D341Med (cell line): ENCODE measurements at places on chromosomes 12 and 14.
A peak's percentile ranks its signal among the peaks of the same experiment; 100 is the strongest.

DNA sequence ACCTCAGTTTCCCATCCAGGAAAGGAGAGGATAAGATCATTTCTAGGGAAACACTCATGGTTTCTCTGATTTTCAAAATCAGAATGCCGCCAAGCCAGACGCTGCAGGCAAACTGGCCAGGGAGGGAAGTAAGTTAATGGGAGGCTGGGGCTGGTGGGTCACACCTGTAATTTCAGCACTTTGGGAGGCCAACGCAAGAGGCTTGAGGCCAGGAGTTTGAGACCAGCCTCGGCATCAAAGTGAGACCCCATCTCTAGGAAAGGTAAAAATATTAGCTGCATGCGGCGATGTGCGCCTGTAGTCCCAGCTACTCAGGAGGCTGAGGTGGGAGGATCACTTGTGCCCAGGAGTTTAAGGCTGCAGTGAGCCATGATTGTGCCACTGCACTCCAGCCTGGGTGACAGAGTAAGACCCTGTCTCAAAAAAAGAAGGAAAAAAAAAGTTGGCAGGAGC is 587 bp downstream of the SELPLG start:
- DNase-seq: no peak

DNA sequence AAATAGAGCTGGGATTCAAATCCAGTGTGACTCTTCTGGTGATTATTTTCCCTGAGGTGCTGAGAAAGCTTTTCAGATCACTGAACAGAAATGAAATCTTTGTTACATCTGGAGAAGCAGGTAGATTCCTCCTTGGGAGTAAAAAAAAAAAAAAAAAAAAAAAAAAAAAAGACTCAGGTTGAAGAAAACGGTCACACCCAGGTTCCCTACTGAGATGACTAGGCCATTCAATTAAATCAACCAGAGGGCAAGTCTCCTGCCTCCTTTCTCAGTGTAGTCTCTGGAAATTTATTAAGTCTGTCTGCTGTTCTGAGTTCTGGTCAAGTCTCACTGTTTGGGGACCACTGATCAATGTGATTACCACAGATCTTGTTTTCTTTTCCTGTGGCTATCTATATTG is 24.0 kb downstream of the ARG2 start:
- no peak for DNase-seq

- DNase-seq: peak; percentile 89
These were observed at the start of gene LRIG3 for GRCh38 chr12:58920102-58920960. LRIG3 (minus strand) TSS chr12:58920504; CDS start chr12:58920235, 269 bp downstream.

DNA sequence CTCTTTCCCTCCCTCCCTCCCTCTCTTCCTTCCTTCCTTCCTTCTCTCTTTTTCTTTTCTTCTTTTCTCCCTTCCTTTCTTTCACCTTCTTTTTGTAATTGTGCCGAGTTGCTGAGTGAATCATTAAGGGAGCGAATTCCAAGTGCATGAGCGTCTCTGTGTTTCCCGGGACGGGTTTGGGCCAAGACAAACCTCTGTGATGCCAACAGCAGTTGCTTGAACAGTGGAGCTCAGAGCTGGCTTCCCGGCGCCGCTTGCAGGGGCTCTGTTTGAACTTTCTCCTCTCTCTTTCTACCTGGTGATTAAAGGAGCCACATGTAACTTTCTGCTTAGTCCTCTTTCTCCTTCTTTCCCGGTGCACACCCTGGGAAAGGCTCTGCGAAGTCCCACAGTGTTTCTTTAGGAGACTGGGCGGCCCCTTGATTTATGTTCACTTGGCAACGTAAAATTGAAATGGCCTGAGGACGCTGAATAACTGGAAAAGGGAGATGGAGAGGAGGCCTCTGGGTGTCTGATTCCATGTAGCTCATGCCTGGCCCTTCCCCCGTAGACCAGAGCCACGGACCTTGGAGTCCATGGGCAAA is 33.7 kb upstream of the MAP1LC3B2 start:
- no peak for DNase-seq
